Kidney glomerular epithelial cell (primary cell): ENCODE measurements at places on chromosomes 2 and 18.

GRCh38 chr2:217759991-217760390 lies 242.8 kb downstream of the TNS1 start:
- DNase-seq, result no peak

DNA sequence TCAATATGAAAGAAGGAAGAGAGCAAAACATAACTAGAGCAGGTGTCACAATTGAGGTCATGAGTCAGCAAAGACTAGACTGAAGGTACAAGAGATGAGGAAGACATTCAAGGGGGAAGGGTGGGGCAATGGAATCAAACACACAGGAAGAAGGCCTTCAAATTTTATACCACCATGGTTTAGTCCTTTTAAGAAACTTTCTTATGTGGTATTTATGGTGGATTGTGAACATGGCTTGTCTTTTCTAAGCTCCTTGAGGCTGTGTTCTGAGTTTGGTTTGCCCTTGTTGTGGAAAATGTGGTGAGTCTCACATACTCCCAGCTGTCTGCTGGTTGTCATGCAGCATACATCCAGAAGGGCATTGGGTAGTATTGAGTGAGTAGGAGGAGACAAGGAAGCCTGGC lies 62.1 kb downstream of the NABP1 start:
- DNase-seq, result no peak

DNA sequence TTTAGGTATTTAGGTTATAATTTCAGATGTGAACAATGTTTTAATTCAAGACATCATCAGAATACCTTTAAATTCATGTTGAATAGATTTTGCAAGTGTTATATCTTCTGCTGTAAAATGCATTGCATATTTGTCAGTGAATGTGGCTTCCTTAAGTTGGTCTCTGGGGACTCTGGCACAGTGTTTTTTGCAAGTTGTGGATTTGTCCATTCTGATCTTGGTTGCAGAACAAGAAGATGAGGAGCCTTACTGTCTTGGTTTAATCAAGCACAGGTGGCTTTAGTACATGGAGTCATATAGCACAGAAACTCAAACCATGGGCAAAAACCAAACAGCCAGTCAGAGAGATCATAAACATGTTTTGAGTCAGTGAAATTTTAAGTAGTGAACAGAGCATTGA lies 135.7 kb downstream of the ARHGAP28 start:
- DNase-seq, result no peak

DNA sequence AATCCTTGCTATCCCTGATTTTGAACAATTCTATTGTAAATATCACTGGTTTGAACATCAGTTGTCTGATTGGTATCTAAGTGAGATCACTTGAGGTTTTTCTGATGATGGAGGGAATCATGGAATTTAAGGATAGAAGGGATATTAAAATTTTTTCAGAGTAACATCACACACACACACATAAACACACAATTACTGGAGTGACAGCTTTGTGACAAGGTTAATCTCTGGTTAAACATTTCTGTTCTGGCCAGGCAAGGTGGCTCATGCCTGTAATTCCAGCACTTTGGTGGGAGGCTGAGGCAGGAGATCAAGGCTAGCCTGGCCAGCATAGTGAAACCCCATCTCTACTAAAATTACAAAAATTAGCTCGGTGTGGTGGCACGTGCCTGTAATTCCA lies 85.3 kb downstream of the SOCS6 start:
- DNase-seq, result no peak

DNA sequence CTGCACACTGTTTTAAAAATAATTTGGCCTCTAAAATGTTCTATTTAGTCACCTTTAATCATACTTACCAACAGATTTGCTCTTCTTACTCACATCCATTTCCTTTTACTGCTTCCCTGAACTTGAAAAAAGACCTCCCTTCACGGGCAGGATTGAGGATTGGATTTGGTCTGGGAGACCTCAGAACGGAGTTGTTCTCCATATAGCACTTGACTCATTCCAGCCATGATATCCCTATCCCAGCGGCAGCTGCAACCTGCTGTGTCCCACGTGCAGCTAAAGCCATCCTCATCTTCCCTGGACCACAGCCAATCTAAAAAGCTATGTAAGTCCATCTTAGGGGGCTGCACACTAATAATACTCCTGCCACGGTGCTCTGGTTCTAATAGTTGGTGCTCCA lies 97.0 kb upstream of the PTPRM start:
- DNase-seq, result no peak

DNA sequence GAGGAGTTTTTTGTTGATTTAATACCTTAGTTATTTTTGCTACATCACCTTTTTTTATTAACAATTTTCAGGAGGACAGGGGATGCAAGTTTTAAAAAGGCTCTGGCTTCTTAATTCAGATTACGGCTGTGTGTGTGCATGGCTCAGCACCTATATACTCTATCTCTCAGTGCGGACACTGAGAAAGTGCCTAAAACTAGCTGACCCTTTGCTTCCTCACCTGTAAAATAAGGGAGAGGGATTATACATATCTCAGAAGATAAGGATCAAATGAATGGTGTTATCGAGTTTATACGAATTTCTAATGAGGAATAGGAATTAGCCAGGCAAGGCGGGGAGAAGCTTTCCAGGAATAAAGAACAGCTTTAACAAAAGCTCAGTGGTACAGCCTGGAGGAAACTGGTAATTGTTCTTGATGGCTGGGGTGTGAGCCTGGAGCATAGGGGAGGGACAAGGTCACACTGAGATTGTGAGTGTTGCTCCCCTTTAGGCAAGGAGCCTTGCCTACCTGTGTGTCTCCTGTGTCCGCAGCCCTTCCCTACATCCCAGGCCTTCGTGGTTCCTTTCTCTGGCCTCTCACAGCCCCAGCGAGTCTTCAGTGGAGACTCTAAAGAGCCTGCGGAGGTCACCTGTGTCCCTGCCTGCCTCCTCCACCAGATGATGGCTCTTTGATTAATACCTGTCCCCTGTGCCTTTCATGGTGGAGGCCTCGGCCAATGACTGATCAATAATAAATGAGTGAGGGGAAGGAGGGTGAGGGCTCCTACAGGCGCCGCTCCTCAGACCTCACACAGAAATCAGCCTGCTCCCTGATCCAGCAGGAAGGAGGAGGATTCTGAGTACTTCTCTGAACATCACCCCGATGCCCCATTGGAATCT lies 92.7 kb downstream of the DDX1 start:
- no peak for DNase-seq

DNA sequence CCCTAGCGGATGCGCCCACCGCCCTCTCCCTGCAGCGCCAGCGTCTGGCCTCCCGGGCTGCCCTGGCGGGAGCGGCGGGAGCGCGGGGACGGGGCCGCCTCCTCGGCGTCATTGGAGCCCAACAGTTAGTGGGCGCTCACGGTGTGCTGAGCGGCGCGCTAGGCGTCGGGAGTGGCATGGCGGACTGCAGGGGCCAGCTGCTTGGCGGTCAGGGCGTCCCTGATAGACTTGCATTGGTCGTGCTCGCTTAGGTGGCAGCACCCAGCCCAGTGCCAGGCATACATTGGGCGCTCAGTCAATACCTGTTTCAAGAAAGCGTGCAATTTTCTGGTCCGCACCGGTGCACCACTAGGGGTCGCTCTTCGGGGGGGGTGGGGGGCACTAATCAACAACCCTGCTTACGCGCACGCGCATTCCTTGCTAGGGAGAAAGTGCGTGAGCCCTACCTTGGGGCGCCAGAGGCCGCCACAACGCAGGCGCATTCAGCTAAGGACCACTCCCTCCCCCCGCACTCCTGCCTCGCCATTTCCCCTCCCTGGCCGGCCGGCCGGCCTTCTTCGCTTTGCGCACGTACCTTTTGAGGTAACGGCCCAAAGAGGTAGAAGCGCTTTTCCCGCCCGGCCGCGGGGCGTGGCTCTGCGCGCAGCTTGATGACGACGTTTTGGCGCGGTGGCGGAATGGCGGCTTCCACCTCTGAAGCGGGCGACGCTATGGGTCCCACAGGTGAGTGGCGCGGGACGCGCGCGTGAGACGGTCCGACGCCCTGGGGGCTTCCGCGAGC lies 411 bp upstream of the MZT2A start:
- peak; percentile 92 for DNase-seq

- DNase-seq, result no peak
Observed at GRCh38 chr2:74886251-74886650, 52.3 kb downstream of the HK2 start.

DNA sequence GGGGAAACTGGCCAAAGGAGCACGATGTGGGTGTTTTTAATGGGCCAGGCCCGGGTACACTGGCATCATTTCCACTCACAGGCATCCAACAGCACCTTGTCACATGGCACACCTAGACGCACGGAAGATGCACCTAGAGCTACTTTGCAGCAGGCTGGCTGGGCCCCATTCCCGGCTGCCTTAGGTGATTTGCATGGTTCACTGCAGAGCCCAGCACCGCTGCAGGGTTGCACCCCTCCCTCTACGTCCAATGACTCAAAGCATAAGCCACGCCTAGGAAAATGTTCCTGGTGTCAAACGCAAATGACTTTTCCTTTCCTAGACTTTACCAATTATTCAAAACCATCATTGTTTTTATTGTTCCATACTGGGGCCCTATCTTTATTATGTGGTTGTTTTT lies 222.9 kb downstream of the EIPR1 start:
- no peak for DNase-seq

DNA sequence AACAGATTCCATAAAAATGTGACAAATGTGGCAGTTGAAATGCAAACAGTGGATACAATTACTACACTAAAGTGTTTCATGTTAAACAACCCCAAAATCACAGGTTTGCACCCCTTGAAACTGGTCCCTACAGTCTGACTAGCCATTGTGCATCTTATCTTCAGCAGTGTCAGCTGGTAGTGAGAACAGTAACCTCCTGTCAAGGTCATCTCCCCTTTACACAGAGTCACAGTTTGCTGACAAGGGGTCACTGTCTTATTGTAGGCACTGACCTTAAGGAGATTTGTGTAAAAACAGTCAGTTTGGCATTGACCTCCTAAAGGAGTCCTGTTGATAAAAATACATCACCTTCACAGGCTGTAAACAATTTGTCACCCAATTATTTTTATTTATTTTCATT lies 37.3 kb upstream of the TTC21B start:
- no peak for DNase-seq

- DNase-seq, result no peak
Observed at GRCh38 chr2:240569523-240569997, 1.3 kb downstream of the RNPEPL1 start.

- DNase-seq, result no peak
Observed at GRCh38 chr2:21234464-21235120, 110.8 kb downstream of the TDRD15 start.

DNA sequence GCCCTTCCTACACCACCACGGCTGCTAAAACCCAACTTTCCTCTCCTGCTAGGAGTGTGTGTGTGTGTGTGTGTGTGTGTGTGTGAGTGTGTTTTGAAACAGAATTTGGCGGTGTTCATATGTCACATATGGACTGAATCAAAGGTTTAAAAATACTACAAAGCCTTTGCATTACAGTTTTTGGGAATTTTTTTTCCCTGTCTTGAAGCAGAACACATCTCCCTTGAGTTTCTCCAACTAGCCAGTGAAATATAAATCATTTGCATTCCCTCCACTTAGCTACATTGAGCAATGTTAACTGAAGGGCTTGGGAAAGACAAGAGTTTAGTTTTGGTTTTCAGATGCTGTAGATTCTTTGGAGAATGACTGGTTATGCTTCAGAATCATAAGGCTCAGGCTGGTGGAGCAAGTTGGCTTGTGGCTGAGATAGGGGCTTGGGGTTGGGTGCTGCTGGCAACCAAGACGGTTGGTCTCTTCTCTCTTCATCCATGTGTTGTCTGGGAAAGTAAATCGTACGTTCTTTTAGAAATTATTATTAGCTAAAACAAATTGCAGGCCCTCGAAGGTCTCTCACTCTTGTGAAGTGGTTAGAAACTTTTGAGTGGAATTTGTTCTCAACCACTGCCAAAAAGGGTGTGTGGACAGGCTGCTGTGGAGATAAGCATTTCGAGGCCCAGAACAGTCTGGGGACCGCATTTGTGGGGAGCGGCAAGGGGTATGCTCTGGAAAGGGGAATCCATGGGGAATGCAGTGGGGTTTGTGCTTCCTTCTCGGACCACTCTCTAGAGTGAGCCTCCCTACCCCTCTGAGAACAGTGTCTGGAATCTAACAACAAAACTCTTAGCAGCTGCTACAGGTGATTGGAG lies 1.4 kb downstream of the NRP2 start:
- DNase-seq, result peak; percentile 20

DNA sequence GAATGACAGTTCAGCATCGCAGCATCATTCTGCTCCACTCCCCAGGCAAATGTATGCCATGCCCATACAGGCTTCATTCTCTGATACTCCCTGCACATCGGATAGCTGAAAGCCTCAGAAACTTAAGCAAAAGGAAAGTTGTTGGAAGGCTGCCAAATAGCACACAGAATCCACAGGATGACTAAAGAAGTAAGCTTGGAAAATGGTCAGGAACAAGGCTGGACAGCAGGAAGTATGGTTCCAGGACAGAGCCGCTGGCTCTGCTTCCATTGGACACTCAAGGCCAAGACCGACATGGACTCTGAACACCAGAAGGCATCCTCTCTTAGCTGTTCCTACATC lies 256.5 kb downstream of the CDH20 start:
- DNase-seq, result no peak

DNA sequence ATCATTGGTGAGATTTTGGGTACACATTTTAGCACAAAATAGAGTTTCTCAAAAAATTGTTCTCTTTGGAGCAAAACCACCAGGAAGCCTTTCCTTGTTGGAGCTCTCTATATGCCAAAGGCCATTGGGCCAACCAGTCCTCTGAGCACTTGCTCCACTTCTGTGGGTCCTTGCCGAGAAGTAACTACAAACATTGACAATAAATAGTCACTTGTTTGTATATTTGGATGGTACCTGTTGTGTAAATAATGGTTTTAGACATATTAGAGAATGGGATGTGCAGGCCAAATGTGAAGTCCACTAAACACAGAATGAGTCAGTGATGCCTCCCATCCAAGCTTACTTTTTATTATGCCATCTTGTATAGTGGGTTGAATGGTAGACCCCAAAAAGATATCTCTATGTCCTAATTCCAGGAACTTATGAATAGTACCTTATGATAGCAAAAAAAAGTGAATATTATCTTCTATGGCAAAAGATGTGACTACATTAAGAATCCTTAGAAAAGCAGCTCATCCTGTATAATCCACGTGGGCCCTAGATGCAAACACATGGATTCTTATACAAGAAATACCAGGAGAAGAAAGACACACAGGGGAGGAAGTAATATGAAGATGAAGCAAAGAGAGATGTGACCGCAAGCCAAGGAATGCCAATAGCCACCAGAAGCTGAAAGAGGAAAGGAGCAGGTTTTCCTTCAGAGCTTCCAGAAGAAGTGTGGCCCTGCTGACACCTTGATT lies 24.6 kb downstream of the SRD5A2 start:
- DNase-seq, result no peak

DNA sequence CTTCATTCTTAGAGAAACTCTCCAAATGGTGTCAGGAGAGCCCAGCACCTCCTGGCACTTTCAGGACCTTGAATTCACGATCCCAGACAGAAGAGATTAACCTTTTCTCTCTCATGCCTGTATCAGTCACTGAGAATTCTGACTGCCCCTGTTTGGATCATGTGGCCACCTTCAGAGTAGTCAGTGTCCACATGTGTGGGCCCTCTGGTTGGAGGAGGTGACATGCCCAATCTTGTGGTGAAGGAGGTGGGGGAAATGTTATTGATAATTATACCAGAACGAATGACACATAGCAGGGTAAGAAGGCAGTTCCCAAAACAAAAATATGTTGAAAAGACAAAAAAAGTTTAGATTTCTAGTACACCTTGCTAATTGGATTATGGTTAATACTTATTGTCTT lies 31.7 kb downstream of the UBXN4 start:
- no peak for DNase-seq
